ENCODE measurements at places on chromosomes 1 and 21.
A peak's percentile ranks its signal among the peaks of the same experiment; 100 is the strongest.

DNA sequence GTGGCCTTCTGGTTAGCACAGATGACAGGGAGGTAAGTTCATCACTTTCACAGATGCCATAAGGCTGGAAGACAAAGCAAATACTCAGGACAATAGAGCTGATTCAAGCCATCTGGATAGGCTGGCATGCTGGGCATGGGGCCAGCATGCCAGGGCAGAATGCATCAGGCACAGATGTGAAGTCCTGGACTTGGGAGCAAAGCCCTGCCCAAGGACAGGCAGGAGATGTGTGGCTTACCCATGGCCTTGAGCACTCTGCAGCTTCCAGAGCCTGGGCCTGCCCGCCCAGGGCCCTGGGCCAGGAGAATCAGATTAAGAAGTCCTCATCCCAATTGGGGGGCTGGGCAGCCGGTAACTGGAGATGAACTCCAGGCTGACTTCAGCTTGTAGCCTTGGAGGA is 135.7 kb upstream of the ZC3H12A start:
- DNase-seq, result no peak

- DNase-seq, result peak; percentile 15
Measured at GRCh38 chr1:110783292-110783918, 89.5 kb upstream of the CD53 start.

DNA sequence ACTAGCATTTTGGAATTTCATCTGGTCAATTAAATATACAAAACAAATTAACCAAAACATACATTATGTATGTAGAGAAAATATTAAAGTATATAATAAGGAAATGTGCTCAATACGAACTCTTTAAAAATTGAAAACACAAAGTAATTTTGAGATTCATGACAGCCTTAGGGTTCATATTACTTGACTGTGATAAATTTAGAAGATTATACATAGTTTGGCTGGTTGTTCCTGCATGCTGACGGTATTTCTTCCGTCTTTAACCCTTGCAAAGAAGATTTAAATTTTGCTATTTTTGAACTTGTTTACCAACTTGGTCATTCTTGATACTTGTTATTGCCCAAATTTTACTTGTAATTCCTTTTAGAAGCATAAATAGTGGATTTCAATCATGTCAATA is 298.2 kb downstream of the NFIA start:
- no peak for DNase-seq

DNA sequence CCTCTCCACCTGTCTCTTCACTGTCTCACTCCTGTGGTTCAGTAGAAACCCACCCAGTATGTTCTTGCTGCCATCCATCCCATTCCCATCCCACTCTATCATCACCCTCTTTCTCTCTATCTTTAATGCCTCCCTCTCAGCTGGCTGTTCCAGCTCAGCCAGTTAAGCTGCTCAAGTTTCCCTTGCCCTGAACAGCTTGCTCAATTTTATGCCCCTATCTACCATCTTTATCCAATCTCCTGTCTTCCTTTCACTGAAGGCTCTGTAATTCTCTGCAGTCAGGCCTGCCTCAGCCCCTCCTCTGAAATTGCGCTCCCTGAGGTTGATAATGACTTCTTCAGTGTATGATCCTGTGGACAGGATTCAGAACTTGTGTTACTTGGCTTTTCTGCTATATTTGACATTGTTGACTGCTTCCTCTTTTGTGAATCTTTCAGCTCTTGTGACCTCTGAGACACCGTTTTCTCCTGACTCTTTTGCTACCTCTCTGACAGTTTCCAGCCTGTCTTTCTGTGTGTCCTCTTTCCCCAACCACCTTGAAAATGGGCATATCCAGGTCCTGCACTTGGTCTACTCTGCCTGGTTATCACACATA is 13.9 kb upstream of the BCAR3 start:
- no peak for DNase-seq

GRCh38 chr1:98690576-98690975 is 29.1 kb downstream of the SNX7 start:
- no peak for DNase-seq

GRCh38 chr1:21651214-21652042 is 17.7 kb downstream of the RAP1GAP start:
- DNase-seq, result peak; percentile 9
